Fibroblast of skin of scalp (primary cell): ENCODE measurements at places on chromosomes 5 and 9.

GRCh38 chr5:91140657-91141056, 242.5 kb downstream of the ARRDC3 start:
- DNase-seq = no peak

DNA sequence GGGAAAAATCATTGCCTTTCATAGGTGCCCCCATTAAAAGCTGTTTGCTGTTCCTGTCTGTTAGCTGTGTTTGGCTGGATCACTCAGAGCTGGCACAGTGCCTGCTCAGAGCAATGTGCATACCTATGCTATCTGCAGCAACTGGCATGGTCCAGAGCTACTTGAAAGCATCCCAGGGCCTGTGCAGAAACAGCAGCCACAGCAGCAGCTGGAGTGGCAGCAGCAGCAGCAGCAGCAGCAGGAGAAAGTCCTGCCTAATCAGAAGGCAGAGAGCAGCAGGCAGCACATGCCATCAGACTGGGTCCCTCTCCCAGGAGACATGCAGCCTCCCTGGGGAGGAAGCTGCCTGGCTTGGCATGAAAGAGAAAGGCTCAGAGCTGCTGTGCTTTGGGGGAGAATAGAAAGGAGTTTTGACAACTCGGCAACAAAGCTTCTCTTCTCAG, 243.8 kb upstream of the WWC1 start:
- DNase-seq = no peak

- DNase-seq = peak; percentile 74
Measured at GRCh38 chr9:20624201-20625002, 2.1 kb upstream of the MLLT3 start.

GRCh38 chr5:56262279-56262678, 29.1 kb upstream of the ANKRD55 start:
- no peak for DNase-seq

- DNase-seq = no peak
Measured at GRCh38 chr9:15132091-15132490, 174.9 kb downstream of the TTC39B start.

DNA sequence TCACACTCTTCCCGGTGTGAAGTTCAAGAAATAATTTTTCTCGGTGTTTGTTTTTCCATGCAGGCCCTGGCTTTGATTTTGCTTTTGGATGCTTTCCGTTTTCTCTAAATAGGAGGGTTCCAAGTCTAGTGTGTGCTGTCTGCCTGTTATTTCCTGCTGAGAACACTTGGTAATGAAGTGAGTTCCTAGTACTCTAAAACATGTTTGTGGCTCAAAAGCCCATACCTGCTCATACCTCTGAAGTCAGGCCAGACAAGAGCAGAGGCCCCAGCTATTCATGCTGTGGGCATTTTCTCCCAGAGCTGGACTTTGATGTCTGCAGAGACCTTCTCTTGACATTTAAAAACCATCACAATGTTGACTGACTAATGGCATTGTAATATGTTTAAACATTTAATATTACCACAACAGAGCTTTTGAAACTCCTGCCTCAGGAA, 211.2 kb downstream of the GOLPH3 start:
- no peak for DNase-seq

DNA sequence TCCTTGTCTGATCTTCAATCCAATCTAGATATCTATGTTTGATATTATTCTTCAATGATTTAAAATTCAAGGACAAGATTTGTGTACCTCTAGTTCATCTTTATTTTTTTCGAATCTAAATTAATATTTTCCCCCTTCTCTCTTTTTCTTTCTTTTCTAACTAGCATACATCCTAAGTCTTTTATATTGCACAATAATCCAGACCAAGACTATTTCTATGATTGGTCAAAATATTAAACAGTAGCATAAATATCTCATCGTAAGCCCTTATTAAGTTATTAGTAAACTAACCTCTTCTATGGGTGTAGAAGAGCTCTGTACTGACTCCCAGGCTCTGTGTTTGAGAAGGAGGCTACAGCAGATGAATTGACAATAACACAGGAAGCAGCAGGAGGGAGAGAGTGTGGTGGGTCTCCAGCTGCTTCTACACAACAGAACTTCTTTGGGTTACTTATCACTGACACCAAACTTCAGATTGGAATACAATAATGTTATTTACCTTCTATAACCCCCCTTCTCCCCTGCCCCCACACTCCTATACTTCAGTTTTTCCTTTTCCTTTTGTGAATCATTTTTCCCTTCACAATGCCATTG, 11.9 kb upstream of the PLCXD3 start:
- no peak for DNase-seq

DNA sequence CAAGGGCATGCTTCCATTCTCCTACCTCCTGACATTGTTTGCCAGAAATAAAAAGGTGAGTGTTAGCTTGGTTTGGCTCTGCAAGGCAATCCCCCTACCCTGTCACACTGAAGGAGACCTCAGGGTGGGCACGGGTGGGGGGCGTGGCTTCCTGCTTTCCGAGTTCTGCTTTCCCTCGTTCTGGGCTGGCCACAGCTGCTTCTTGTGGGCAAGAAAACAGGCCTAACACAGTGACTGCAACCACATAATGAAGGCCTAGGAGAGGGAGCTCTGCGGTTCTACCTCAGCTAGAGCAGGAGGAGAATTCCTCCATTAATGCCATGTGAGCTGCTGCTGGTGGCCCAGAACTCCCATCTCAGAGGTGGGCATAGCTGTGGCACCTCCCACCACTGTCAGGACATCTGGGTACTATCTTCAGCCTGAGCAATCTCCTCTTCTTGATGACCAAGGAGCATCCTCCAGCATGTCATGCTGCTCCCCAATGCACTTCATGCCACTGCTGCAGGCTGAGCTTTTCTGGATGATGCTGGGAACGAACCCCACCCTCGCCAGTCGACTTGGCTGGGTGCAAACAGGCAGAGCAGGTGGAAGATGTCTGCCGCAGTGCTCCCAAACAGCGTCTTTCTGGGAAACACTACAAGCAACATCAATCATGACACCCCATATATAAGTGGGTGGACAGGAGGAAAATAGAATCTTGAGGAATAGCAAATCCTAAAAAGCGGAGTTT, 139.5 kb upstream of the RAPGEF1 start:
- no peak for DNase-seq

GRCh38 chr9:23412458-23412857, 413.6 kb downstream of the ELAVL2 start:
- no peak for DNase-seq

DNA sequence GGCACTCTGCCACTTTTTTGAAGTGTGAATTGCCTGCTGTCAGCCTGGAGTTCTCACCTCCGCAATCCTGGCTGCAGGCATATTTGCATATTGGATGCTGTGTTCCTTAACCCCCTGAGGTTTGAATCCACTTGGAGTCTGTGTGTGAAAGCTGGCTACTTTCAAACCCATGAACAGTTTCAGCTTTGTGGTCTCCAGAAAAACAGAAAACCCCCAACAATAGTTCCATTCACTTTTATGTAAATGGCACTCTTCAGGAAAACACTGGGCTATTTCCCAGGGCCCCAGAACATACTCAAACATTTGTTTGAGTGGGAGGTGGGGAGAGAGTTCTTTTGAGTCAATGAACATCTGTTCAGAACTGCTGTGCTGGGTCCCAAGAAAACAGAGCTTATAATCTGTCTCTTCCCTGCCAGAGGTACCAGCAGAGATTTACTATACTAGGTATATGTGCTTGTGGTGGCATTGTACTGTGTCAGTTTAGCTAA, 5.0 kb downstream of the NUDT2 start:
- no peak for DNase-seq
